ENCODE measurements at places on chromosomes 12 and 14.

GRCh38 chr12:52248541-52249461 lies 15.8 kb downstream of the KRT7 start:
- DNase-seq, result no peak

DNA sequence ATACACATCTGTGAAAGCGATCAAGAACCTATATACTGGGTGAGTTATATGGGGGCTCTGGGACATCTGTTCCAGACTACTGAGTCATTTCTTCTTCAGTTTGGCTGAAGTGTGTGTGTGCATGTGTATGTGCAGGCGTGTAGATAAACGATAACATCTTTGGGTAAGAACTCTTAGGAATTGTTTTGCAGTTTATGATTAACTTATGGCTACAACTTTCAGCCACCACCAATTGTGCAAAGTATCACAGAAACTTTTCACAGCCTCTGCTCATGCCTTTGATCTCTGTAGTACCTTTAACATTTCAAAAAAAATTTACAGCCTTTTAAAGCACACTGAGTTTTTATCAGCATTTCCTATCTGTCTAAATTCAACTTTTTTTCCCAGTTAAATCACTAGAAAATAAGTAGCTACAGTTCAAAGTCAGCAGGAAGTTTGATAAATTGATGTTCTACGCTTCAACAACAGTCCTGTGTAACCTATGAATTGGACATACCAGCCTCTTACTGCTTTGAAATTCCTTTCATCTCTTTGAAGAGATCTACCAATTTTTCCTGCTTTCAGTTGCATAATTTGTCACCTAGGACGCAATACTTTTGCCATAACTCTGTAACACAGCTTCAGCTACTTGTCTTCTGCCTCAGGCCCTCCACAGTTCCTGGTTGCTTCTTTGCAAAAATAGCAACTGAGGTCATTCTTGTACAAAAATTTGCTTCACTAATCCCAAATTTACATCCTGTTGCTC lies 43.0 kb downstream of the PPM1H start:
- no peak for DNase-seq

DNA sequence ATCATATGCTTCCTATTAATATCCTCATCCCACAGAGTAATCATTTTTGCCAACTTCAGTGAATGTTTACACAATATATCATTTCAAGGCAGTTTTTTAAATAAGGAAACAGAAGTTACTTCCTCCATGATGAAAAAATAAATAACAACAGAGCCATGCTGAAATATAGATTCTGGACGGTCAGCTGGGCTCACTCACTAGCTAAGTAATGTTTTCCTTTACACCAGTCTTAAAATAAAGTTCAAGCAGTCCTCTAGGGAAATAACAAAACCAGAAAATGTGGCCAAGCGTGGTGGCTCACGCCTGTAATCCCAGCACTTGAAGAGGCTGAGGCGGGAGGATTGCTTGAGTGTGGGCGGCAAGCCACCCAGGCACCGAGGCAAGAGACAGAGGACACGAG lies 28.7 kb downstream of the AICDA start:
- no peak for DNase-seq

GRCh38 chr14:36863271-36863670 lies 201.6 kb downstream of the PAX9 start:
- no peak for DNase-seq

Measured in lung microvascular endothelial cell (primary cell).